H1 (cell line): ENCODE measurements at places on chromosomes 1 and 21. TPM values are rescaled to one million over a fixed set of nuclear protein-coding genes. Genes with fewer than 3 reads are reported as not detected.

GRCh38 chr21:35827004-35827403, 233.3 kb downstream of the SETD4 start:
- no peak for DNase-seq

GRCh38 chr1:241396747-241397681, 40.0 kb upstream of the RGS7 start:
- no peak for DNase-seq

CACYBP gene
- 195 and 247 TPM in 2 replicates for total RNA-seq

MAEL gene
- total RNA-seq: not detected in 2 replicates

CCT3 gene
- 471 and 480 TPM in 2 replicates for total RNA-seq

- no peak for DNase-seq
These were observed 204.8 kb downstream of the SMYD3 start for GRCh38 chr1:246302251-246302625.
